Mesenteric fat pad (tissue), 1 donor: ENCODE measurements at places on chromosomes 16 and 17.

GRCh38 chr16:49592546-49593423 is 219.2 kb downstream of the C16orf78 start:
- peak; percentile 77 for DNase-seq

GRCh38 chr17:48610282-48611211 is at the start of gene HOXB7:
Gene HOXB7, minus strand, starts transcription at chr17:48611017. Its CDS starts 99 bp downstream, at chr17:48610918.
- no peak for DNase-seq

- DNase-seq: peak; percentile 47
Observed at GRCh38 chr16:86823125-86823524, 244.8 kb downstream of the FOXL1 start.

DNA sequence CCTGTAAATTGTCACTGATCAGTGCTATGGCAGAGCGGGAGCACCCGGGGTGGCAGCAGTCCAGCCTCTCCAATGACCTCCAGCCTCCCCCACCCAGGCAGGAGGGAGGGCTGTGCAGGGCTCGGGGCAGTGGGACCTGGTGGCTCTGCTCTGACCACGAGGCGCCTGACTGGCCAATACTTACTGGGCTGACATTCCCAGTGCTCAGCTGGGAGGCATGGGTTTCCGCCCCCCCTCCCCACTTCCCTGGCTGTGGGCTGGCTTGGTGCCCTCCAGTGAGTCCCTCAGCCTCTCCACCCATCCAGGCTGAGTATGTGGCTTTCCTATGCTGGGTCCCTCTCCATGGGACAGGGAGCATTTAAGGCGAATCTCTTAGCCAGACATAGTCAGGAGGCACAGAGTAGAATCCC is 2.7 kb downstream of the SOCS3 start:
- no peak for DNase-seq

DNA sequence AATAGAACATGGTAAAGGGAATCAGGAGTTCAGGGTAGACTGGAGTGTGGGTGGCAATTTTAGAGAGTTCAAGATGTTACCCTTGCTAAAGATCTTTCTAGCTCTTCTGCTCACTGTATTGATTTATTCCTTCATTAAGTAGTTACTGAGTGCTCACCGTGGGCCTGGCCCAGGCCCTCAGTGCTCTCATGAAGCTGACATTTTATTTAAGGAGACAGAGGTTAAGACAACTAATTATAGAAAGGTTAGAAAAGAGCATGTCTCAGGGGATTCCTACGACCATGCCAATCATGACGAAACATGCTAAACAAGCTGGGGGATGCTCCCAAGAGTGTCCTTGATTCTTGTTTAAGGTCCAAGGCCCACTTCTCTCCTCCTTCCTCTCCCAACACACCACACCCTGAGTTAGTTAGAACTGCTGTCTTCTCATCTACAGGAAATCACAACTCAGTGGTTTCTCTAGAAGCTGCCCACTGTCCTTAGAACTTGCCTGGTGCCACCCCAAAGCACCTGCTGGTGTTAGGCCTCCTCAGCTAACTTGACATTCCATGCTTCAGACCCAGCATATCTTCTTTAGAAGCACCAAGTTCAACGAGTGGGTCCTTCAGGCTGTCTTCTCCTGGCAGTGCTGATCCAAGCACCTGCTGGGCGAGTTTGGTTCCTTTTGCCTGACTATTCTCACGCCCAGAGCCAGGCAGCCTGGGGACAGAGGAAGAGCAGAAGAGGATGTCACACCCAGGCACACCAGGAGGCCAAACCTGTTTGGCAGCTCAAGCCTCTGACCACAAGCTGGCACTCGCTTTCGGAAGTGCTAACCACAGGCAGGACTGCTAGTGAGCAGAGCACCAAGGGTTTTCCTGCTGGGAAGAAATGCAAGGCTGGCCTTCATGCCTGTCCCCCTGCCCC is 79.0 kb downstream of the GAS7 start:
- DNase-seq: no peak

- no peak for DNase-seq
Observed at GRCh38 chr16:84657229-84657837, 9.0 kb downstream of the KLHL36 start.

DNA sequence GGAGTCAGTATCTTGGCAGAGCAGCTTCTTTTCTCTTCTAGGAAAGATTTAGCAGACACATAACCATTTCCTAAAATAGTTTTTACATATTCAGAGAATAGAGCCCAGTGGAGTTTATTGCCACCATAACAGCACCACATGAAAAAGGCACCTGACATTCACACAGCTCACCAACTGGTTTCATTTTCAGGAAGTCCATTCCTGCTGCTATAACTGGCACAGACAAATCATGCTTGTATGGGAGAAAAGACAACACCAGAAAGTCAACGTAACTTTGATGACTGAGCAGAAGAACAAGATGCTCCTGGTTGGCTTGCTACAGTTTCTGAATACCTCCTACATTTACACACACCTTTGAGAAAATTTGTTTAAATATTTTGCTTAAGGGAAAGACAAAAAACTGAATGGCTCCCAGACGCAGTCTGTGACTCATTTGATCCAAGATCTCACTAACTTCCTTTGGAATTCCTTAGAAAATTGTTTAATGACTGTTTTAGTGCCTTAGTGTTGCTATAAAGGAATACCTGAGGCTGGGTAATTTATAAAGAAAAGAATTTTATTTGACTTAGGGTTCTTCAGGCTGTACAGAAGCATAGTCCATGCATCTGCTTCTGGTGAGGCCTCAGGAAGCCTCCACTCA is 1380.6 kb downstream of the CDH8 start:
- no peak for DNase-seq

DNA sequence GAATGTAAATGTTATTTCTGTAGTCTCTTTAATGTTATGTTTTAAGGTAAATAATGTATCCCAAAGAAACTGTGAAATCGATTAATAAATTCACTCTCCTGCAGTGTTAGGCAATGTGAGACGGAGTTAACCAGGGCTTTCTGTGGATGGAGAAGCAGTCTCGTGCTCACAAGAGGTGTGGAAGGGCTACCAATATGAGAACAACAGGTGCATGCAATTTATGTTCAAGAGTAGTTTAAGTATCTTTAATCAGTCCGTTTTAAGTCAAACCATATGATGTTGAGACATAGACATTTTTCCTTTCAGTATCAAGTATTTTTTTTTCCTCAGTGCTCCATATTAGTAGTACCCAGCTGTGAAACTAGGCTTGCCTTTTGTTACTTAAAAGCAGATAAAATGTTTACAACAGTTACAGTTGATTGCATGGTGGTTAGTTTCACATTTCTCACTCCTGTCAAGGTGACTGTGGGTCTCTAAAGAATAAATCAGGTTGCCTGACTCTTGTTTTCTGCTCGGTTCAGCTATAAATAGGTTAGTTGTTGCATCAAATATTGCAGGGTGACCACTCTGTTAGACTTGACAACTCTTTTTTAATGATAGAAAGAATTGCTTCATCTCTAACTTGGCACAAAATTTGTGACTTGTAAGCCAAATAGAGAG is 54.4 kb downstream of the COX10 start:
- no peak for DNase-seq

DNA sequence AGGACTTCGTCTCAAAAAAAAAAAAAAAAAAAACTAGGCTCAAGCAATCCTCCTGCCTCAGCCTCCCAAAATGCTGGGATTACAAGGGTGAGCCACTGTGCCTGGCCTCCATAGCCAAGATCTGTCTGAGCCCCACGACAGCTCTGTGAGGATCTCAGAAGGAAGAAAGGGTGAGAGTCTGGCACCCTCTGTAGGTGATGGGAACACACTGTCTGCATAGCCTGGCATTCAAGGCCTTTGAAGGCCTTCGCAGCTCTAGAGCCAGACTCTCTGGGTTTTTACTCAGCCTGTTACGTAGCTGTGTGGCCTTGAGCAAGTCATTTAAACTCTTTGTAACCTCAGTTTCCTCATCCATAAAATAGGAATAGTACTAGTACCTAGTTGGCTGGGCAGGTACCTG is 6.3 kb upstream of the XPO6 start:
- no peak for DNase-seq

DNA sequence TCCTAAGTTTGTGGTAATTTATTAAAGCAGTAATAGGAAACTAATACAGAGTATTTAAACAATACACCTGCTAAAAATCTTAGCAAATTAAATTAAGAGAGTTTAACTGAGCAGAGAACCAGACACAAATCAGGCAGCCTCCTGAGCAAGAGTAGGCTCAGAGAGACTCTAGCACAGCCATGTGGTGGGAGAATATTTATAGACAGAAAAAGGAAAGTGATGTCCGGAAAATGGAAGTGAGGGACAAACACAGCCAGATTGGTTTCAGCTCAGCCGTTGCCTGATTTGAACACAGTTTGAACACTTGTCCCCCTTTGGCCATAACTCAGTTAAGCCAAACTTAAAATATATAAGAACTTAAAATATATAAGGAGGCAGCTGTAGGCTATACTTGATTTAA is 192.6 kb upstream of the PSMD7 start:
- no peak for DNase-seq

DNA sequence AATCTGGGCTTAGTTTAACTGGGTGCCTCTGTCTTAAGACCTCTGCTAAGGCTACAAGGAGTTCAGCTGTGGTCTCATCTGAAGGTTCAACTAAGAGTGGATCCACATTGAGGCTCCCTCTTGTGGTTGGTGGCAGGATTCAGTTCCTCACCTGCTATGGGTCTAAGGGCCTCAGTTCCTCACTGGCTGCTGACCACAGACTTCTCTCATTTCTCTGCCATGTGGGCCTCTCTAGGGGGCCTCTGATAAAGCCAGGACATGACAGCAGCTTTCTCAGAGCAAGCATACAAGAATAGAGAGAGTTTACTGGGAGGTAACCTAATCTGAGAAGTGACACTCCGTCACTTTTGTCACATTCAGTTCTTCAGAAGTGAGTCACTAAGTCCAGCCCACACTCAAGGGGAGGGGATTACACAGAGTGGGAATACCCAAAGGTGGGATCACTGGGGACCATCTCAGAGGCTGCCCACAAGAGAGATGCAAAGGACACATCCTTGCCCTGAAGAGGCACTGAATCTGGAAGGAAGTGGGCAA is 19.2 kb upstream of the ABAT start:
- no peak for DNase-seq

GRCh38 chr16:67917140-67917851 is 14.4 kb downstream of the CTRL start:
- DNase-seq: no peak
